ENCODE measurements at places on chromosomes 1 and 21.

- peak; percentile 75 for DNase-seq
Observed at GRCh38 chr1:154971341-154971998, 923 bp upstream of the SHC1 start.

DNA sequence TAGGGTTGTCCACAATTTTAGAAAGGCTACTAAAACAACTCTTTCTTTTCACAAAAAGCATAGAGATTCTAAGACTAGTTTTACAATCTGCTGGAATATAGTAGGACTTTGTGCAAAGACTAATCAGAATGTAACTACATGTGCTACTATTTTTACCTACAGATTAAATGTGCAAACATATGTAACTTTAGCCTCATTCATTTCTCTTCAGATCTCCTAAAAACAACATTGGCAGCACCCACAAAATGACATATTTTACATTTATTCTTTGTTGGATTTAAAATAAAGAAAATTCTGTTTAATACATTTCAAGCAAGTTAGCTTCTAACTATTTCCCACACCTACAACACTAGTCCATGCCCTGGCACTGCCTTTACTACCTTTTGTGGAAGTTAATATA is 292.2 kb downstream of the AKT3 start:
- no peak for DNase-seq

GRCh38 chr1:4421986-4422385 is 232.4 kb upstream of the AJAP1 start:
- DNase-seq = no peak

DNA sequence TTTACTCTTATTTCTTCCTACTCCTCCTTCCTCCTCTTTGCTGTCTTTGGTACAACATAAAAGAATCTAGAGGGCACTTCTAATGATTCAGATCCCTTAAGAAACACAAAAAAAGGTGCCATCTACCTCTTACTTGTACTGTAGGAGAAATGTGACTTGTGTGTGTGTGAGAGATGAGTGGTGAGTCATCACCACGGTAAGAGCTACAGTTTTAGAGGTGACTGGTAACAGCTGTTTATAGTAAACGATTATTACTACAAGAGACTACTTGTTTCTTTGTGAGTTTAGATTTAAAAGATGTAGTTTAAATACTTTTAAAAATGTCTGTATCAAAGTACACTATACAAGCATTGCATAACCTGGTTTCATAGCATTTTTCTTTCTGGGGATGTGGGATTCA is 40.4 kb downstream of the SLC35D1 start:
- DNase-seq = no peak

GRCh38 chr1:2801535-2802291 is at the start of gene TTC34:
TSS of gene TTC34 (minus strand) at chr1:2801693. CDS start at chr1:2800827, 866 bp downstream.
- peak; percentile 28 for DNase-seq

DNA sequence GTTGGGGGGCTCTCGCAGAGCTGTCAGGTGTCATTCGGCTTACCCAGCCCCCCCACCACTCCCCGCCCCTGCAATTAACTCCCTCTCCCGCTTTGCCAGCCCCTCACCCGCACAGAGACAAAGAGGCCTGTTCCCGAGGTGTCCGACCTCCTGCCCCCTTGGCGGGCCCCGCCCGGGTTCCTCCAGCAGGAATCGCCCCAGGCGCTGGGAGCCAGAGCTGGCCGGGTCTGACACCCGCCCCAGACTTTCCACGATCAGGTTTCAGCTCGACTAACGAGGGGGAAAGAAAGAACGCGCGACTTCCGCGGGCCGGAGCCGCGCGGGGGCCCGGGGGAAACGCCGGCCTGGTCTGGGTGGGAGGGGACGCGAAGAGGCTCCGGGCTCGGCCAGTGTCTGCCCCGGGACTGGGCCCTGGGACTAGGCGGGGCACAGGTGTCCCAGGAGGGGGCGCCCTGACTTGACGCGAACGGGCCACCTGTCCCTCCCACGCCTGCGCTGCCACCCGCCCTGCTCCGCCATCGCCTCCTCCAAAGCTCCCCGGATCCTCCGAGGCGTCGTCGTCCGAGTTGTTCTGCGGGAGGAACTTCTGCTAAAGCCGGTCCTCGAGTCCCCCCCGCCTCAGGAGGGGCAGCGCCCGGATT is 36.4 kb upstream of the HHAT start:
- no peak for DNase-seq

DNA sequence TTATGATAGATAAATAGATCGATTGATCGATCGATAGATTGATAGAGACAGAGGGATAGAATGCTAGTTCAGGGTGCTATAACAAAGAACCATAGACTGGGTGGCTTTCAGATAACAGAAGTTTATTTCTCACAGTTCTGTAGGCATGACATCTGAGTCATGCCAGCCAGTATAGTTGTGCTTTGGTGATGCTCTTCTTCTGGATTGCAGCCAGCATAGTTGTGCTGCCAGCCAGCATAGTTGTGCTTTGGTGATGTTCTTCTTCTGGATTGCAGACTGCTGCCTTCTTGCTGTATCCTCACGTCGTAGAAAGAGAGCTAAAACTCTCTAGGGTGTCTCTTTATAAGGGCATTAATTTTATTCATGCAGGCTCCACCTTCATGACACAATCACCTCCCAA is 860.8 kb downstream of the BRINP3 start:
- DNase-seq = no peak

DNA sequence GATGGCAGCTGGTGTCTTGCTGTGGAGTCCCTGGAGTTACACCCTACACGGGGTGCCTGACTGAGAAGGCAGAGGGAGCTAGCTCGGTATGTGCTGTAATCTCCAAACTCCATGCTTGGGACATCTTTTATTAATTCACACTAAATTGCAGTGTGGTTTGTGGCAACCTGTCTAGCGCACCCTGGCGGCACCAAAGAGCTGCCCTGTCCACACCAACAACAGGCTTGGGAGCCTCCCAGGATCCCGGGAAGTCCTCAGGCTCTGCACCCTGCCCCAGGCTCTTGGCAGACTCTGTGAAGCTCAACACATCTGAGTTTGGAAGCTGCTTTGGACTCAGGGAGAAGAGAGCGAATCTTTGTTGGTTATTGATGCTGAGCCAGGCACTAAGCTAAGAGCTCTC is 138.9 kb downstream of the IGSF21 start:
- DNase-seq = no peak
